IMR-90 (cell line): ENCODE measurements at places on chromosomes 13 and 19. TPM values are rescaled to one million over a fixed set of nuclear protein-coding genes. Genes with fewer than 3 reads are reported as not detected.

The ZNF345 gene
- total RNA-seq = 2.5 and 3.0 TPM in 2 replicates

The PEAK3 gene
- under 0.01 TPM in 1 of 2 replicates, not detected in the other for total RNA-seq

GRCh38 chr13:46012404-46012803, 40.1 kb downstream of the ZC3H13 start:
- no peak for DNase-seq

GRCh38 chr19:11577451-11578257, at the start of gene ACP5:
Gene ACP5, minus strand, starts transcription at chr19:11577645. Its CDS starts 328 bp downstream, at chr19:11577317.
- no peak for DNase-seq

GRCh38 chr19:41276231-41276630, 12.1 kb downstream of the HNRNPUL1 start:
- peak; percentile 35 for DNase-seq

DNA sequence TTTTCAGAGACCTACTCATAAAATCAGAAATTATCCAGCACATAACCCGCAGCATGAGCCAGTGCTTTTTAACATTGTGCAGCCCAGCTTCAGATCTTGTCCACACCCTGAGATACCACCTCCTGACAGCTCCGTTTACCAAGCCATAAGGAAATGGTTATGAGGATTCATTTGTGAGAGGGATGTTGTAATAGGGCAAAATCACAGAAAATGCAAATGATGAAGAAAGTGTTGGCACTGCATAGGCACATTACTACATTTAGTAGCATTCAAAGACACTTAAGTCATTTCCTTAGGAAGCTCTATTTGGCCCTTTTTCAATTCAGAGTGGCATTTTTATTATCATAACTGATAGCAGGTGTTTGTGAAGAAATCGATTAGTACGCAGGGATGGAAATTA, 277.5 kb downstream of the DNAJC15 start:
- peak; percentile 27 for DNase-seq

The LGI4 gene
- not detected in 2 replicates for total RNA-seq

GRCh38 chr13:74758188-74758587, 624.0 kb upstream of the KLF12 start:
- DNase-seq = no peak

- no peak for DNase-seq
Measured at GRCh38 chr13:108315273-108315672, 45.8 kb downstream of the TNFSF13B start.

DNA sequence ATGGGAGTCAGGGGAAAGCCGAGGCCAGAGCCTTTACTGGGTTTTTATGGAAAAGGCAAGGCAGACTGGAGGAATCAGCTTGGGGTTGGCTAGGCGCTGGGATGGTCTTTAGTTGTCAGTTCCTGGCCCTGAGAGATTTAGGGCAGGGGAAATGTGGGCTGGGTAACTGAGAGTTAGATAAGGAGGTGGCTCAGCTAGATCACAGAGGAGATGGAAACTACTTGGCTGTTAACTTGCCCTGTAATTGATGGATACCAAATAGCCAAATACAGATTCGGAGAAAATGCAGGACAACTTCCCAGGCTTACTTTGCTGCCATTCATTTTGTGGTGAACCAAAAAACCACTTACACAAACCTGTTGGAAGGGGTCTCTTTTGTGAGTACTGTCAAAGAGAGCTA, 54.0 kb downstream of the LRCH1 start:
- no peak for DNase-seq

- no peak for DNase-seq
Measured at GRCh38 chr13:26262156-26262555, 8.2 kb downstream of the CDK8 start.

The ZNF550 gene
- 6.9 and 12.5 TPM in 2 replicates for total RNA-seq

The TNFSF9 gene
- total RNA-seq = not detected in 2 replicates

- peak; percentile 20 for DNase-seq
Measured at GRCh38 chr13:26971990-26972887, 199.4 kb downstream of the USP12 start.

GRCh38 chr13:50592412-50593155, 250.9 kb downstream of the DLEU7 start:
- DNase-seq = peak; percentile 87

The ADGRE3 gene
- not detected in 2 replicates for total RNA-seq

The FFAR3 gene
- not detected in 2 replicates for total RNA-seq

The ZNF135 gene
- total RNA-seq = 1.9 and 2.7 TPM in 2 replicates

- DNase-seq = peak; percentile 58
Measured at GRCh38 chr13:27276188-27276587, 5.6 kb downstream of the RASL11A start.
